ENCODE measurements at places on chromosomes 5 and 9.

- DNase-seq: no peak
These were observed 275.0 kb upstream of the MVB12B start for GRCh38 chr9:126051446-126052130.

GRCh38 chr5:40390281-40391149 is 289.2 kb upstream of the PTGER4 start:
- DNase-seq: no peak

DNA sequence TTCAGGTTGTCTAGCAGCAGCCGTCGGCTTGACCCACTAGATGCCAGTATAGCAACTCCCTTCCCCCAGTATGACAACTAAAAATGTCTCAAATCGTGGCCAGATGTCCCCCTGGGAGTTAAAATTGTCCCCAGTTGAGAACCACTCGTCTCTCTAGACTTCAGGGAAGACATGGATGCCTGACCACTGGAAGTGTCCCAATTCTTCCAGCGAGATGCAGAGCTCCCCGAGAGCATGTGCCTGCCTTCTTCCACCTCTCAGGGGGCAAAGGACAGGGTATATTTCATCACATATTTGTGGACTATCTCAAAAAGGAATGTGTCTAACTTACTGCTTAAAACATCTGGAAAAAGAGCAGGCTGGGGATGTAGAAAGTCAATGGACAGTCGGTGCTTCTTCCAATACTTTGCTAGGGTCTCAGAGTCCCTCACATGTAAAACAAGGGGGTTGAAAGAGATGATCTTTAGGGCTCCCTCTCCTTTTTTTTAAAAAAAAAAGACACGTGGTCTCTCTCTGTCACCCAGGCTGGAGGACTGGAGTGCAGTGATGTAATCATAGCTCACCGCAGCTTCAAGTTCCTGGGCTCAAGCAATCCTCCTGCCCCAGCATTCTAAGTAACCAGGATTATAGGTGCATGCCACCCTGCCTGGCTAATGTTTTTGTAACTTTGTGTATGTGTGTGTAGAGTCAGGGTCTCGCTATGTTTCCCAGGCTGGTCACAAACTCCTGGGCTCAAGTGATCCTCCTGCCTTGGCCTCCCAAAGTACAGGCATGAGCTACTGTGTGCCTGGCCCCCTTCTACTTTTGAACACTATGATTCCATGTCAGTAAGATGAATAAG is 190.6 kb downstream of the DAB2IP start:
- DNase-seq: no peak

- DNase-seq: no peak
These were observed 122.9 kb upstream of the ADAMTSL1 start for GRCh38 chr9:18350995-18351595.

DNA sequence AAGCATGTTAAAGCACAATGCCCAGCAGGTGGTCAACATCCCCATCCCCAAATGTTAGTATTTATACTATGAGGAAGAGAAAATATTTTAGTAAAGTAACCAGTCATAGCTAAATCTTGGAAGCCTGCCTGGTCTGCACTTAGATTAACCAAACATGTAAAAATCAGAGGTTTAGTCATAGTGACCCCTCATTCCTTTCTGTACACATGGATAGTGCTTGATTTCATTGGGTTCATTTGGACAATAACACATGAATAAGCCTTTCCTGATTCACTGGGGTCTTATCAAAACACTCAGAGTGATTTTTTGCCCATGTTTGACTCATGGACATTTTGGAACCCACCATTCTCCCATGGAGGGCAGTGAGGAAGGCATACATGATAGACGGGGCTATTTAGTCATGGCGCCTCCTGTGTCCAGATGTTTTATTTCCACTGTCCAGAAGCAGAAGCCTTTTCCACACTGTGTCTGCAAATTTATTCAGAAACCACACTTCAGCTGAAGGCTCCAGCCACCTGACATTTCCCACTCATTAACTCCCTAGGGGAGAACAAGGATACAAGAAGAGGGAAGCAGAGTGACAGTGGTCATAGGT is 32.5 kb downstream of the OR1J1 start:
- DNase-seq: no peak

DNA sequence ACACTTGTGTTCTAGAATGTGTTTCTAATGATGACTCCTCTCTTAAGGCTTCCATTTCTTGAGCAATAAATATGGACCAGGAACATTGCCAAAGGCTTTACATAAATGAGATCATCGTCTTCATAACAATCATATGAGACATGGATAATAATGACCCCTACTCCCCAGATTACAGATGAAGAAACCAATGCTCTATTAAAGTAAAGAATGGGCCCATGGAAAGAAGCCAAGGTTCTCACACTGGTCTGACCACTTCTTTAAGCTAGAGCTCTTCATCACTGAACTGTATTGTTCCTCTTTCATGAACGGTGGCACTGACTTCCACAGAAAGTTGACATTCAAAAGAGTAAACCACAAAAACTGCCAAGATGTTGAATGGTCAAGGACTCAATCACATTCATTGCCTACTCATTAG is 65.3 kb downstream of the MARCHF3 start:
- DNase-seq: no peak

DNA sequence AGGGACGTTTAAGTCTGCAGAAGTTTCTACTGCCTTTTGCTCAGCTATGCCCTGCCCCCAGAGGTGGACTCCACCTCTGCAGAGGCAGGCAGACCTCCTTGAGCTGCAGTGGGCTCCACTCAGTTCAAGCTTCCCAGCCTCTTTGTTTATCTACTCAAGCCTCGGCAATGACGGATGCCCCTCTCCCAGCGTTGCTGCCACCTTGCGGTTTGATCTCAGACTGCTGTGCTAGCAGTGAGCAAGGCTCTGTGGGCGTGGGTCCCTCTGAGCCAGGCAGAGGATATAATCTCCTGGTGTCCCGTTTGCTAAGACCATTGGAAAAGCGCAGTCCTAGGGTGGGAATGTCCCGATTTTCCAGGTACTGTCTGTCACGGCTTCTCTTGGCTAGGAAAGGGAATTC is 2188.5 kb upstream of the WWC1 start:
- no peak for DNase-seq

DNA sequence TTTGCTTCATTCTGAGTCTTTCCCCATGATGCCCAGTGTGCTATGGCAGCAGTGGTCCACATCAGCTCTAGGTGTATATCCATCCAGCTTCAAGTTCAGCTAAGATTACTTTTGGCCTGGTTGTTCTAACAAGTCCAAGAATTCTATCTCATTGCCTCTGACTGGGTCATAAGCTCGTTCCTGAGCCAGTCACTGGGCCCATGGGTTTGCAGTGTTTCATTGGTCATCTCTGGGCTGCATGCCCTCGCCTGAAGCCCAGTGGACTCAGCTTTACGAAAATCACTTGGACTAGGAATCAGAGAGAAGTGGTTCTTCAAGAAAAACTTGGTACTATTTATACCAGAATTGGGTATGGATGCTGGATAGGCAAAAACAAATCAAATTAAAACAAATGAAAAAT is 16.1 kb upstream of the ARHGAP26 start:
- no peak for DNase-seq

DNA sequence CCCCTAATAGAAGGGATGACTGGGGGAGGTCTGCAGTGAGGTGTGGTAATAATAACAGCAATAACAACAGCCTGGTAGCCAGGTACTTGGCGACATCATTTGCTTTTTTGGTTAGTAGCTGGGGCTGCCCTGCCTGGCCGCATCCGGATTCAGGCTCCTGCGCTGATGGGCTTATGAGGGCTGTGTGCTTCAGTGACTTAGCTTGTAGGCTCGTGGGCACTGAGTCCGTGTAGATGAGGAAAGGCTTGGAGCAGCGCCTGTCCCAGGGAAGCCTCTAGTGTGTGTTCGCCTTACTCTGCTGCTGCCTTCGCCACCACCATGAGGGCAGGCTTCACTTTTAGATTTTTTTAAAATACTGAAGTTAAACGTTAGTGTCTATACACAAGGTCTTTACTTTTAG is 4.5 kb downstream of the NDUFS6 start:
- DNase-seq: no peak

DNA sequence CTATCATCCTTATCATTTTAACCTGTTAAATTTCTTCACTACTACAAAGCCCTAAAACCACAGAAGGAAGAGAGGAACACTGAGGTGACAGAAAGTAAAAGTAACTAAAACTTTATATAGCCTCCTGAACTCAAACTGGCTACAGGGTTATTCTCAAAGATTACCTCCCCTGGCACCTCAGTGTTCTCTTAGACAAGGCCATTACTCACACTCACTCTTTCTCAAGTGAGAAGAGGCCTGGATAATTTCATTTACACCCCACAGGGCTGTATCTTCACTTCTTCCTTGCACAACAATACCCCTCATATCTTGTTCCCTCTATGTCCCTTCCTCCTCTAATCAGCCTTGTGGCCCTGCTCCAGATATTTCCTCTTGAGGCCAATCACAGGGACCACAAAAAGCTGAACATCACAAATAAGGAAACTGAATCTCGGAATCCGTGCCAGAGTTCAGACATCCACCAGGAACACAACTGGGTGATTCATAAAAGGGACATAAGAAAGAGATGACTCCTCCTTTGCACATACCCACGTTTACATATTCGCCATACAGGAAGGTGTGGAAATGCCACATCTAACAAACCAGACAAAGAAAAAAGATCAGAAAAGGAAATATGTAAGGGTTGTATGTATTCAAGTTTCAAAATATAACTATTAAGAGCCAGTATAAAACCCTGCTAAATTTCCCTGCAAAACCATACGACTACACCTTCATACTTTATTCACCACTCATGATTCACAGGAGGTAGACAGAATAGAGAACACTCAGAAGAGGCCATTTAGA is 1.7 kb upstream of the KLHL3 start:
- no peak for DNase-seq

DNA sequence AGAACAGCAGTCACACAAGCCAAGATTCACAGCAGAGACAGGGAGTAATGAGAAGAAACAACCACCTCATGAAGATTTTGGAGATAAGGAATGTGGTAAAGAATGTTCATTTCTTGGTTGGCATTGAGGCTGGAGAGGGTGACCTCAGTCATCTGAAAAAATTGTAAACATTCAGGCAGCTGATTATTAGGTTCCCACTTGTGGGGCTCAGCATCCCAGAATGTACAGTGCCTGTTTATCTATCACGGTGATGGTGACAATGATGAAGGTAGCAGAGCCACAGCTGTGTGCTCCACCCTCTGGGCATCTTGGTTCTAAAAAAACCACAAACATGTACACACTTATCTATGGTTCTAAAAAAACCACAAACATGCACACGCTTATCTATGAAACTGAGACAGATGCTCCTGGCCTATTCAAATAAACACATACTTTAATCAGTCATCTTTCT is 143.9 kb upstream of the MOCS2 start:
- DNase-seq: no peak

- peak; percentile 81 for DNase-seq
These were observed 28.7 kb upstream of the MEGF9 start for GRCh38 chr9:120742951-120743416.

GRCh38 chr5:170570476-170570875 is 66.7 kb downstream of the KCNIP1 start:
- no peak for DNase-seq

GRCh38 chr9:6566409-6567139 is 79.0 kb downstream of the GLDC start:
- DNase-seq: peak; percentile 74

DNA sequence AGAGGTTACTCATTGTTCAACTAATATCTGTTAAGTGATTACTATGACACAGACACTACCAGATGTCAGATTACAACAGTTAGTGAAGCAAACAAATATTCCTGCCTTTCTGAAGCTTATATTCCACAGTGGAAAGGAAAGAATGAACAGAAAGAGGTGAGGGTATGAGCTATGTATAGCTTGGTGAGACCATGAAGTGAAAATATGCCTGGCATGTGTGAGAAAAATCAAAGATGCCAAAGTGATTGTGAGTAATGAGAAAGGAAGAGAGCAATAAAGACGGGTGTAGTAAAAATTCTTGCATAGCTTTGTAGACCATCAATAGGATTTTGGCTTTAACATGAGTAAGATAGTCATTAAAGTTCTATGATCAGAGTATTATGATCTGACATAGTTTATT is 734.5 kb upstream of the NUDT12 start:
- DNase-seq: no peak

DNA sequence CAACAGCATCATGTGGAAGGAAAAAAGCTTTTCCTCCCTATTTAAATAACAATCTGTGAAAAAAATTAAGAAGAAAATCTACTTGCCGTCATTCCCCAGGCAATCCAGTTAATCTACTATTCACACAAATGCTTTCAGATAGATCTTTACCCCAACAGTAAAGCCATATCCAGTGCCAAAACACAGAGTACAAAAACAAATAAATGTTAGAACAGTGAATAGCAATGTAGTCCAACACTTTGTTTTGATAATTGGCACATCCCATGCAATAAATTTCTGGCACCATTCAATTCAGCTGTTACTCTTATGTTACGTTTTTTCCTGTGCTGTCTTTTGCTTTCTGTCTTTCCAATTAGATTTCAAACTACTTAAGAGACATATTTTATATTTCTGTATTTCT is 2245.5 kb upstream of the WWC1 start:
- DNase-seq: no peak

DNA sequence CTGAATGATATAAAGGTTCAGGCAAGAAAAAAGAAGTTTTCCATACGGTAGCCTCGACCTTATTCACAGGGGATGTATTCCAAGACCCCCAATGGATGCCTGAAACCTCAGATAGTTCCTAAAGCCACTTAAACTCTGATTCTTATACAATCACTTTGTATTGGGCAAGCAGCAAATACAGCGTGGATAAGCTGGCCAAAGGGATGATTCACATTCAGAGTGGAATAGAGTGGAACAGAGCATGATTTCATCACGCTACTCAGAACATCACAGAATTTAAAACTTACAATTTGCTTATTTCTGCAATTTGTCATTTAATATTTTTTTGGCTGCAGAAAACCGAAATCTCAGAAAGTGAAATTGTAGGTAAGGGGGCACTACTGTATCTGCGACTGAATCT is 40.5 kb upstream of the CDH18 start:
- no peak for DNase-seq

GRCh38 chr9:124555043-124555442 is 47.8 kb upstream of the NR5A1 start:
- no peak for DNase-seq

DNA sequence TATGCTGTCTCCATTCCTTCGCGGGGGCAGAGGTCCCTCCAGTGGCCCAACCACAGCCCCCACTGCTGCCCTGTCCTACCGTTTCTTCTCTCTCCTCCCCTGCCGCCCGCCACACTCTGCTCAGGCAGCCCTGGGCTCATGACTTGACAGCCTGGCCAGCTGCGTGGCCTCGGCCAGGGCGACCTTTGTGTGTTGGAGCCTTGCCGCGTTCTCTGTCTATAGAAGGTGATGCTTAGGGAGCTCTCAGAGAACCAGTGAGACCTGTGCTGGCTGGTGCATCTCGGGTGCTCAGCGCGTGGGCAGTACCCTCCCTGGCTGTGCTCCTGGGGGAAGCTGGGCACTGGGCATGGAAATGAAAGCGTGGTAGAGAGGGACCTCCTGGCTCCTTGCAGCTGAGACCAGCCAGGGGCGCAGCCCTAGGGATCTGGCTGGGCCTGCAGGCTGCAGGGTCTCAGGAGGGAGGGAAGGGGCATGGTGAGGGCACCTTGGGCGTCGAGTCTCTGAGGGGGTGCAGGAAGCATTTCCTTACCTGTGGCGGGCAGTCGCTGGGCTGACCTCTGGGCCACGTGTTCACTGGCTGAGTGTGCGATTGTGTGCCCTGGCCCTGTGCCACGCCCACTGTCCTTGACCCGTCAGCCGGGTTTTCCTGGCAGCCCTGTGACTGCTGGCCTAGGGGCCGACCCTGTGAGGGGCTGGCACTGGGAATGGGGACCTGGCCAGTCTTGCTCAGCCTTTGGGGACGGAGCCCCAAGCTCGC is 50.3 kb downstream of the RXRA start:
- DNase-seq: no peak

GRCh38 chr5:131375351-131375750 is 111.5 kb downstream of the CDC42SE2 start:
- DNase-seq: no peak
